ENCODE measurements at places on chromosomes 3 and 15.
A peak's percentile ranks its signal among the peaks of the same experiment; 100 is the strongest.

- DNase-seq: no peak
Observed at GRCh38 chr15:41634072-41634626, 26.1 kb upstream of the MGA start.

DNA sequence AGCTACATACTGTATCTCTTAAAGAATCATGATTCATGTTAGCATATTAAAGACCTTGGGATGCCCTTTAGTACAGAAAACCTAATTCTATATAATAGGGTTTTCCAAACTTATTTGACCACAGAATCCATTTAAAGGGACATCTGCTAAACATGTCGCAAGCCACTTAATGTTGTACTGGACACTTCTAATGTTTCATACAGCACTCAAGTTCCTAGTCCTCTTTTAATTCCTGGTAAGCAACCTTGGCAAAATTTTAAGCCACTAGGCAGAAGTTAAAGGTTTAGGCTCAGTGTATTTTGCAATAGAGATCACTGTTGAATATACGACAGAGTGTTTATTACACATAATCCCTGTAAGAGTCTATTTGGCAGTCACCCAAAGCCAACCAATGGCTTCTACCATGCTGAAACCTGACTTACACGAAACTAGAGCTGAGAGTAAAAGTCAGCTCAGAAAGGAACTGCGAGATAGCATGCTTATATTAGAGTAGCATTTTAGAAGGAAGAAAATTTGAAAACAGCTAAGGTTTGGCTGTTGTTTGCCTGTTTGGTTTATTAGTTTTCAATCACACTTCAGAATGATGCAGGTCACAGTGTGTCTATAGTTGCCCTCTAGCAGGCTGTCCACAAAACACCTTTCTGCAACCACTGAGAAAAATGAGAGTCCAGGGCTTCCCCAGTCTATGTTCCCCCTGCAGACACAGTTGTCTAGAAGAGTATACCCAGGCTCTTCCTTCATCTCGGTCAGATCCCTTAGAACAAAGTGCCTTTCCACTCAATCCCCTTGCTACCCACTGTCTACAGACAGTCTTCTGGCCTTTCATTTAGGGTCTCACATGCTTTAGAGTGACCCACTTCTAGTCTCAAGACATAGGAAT is 104.4 kb downstream of the FMN1 start:
- DNase-seq: no peak

- DNase-seq: no peak
Observed at GRCh38 chr15:31273258-31273941, 53.2 kb upstream of the KLF13 start.

DNA sequence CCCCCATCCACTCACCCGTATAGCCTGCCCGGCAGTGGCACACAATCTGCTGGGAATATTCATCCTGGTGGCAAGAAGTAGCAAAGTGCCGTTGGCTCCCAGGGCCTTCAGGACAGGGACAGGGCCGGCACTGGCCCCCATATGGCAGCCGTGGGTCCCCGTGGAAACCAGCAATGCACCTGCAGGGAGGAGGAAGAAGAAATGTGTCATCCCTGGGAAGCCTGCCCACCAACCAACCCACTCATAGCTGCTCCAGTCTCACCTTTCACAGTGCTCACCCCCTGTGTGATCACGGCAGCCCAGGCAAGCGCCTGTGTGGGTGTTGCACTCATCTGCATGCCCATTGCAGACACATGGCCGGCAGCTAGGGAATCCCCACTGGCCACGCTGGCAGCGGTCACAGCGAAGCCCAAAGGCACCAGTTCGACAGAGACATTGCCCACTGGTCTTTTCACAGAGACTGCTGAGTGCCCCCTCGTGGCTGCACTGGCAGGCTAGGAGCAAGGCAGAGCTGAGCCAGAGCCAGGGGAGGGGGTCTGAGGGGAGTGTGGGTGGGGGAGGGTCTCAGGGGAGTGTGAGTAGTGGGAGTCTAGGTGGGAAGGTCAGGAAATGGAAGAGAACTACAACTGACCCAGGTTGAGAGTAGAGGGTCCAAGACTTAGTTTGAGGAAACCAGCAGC is 4.5 kb upstream of the USP19 start:
- DNase-seq: no peak

GRCh38 chr3:49872801-49873281 is 3.1 kb upstream of the CAMKV start:
- DNase-seq: no peak

GRCh38 chr3:122794483-122794778 is 438 bp upstream of the SLC49A4 start:
- DNase-seq: no peak

DNA sequence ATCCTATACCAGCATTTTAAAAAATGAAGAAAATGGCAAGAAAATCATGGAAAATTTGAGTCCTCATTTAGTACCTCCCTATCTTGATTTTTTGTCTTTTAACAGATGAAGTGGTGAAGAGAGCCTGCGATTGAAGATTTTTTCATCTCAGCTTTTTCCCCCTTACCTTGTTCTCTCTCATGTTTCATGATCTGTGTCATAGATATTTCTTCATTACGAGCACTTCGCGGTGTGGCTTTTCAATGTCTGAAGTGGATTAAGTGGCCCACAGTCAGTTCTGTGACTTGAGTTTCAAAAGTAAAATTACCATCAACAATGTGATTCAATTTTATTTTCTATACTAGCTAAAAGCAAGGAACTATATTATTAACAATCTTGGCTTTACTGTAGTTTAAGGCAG is 147.2 kb downstream of the FNDC3B start:
- no peak for DNase-seq

DNA sequence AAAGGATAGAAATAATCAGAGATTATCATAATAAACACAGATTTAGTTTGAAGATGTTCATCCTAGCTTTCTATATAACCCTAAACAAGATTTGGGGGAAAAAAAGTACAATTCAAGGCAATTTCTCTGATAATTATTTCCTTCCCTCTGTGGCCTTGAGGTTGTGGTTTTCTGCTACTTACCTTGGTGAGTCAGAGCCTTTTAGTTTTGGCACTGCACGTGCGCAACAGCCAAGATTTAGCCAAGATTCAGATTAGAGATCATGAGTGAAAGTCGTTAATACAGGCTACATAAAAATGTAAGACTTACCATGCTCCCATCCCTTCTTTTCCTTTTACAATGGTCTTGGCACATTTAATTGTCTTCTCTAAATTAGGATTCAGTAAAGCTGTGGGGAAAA is 6.7 kb downstream of the LYZL4 start:
- no peak for DNase-seq

DNA sequence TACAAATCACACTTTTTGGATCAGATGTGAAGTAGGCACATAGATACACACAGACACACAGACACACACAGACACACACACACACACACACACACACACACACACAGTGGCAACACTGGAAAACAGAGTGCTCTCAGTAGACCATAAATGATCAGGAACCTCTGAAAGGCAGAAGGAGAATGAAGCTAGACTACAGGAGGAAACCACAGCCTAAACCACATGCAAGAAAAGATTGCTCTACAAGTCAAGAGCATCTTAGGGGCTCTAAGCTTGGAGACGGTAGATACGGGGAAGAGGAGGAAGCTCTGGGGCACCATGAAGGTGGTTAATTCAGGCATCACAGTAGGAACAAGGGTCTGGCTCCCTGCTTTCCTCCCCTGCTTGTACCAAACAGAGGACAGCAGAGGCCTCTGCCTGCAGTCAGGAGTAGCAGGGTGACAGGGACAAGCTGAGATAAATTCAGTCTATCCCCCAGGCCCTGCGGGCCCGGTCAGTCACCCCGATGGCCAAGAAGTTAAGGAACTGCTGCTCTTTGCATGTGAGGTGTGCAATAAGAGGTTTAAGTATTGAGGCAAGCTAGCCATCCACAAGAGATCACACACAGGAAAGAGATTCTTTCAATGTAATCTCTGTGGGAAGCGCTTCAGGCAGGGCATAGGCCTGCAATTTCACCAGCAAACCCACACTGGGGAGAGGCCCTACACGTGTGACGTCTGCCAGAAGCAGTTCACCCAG is 23.5 kb upstream of the ARPIN start:
- no peak for DNase-seq

- DNase-seq: no peak
Observed at GRCh38 chr3:7238565-7239295, 377.8 kb downstream of the GRM7 start.

- no peak for DNase-seq
Observed at GRCh38 chr3:161770484-161771386, 274.1 kb downstream of the OTOL1 start.

- no peak for DNase-seq
Observed at GRCh38 chr3:122623031-122623829, 45.8 kb downstream of the PARP15 start.

DNA sequence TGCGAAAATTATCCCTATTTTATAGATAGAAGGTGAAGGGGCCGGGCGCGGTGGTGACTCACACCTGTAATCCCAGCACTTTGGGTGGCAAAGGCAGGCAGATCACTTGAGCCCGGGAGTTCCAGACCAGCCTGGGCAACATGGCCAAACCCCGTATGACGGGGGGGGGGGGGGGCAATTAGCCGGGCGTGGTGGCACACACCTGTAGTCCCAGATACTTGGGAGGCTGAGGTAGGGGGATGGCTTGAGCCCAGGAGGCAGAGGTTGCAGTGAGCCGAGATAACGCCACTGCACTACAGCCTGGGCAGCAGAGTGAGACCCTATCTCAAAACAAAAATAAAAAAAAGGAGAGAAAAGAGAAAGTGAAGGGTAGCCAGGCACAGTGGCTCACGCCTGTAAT is 1.4 kb downstream of the AAGAB start:
- no peak for DNase-seq

GRCh38 chr15:79675982-79676381 is 220.8 kb downstream of the MTHFS start:
- no peak for DNase-seq

DNA sequence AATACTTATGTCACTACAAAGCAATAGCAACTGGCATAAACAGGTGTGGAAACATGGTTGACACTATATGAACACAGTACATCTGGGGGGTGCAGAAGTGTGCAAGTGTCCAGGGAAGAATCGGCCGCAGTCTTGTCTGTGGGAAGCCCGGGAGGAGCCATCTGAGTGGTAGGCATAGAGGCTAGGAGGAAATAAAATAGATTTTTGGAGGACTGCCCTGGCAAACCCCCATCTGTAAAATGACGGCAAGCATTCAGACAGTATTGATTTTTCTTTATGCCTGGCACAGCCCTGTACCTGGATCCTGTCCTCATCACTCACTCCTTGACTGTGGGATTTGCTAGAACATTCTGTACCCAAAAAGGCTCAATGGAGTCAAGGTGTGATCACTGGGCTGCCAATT is 31.3 kb downstream of the THSD4 start:
- no peak for DNase-seq

- DNase-seq: no peak
Observed at GRCh38 chr3:66638717-66639116, 137.9 kb upstream of the LRIG1 start.

GRCh38 chr3:176776622-176777175 is 420.6 kb downstream of the TBL1XR1 start:
- DNase-seq: no peak

DNA sequence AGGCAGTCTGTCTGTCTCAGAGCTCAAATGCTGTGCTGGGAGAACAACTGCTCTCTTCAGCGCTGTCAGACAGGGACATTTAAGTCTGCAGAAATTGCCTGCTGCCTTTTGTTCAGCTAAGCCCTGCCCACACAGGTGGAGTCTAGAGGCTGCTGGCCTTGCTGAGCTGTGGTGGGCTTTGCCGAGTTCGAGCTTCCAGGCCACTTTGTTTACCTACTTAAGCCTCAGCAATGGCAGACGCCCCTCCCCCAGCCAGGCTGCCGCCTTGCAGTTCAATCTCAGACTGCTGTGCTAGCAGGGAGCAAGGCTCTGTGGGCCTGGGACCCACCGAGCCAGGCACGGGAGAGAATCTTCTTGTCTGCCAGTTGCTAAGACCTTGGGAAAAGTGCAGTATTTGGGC is 25.0 kb upstream of the RPP14 start:
- DNase-seq: no peak

- DNase-seq: no peak
Observed at GRCh38 chr15:34855413-34855812, 60.1 kb upstream of the ACTC1 start.

DNA sequence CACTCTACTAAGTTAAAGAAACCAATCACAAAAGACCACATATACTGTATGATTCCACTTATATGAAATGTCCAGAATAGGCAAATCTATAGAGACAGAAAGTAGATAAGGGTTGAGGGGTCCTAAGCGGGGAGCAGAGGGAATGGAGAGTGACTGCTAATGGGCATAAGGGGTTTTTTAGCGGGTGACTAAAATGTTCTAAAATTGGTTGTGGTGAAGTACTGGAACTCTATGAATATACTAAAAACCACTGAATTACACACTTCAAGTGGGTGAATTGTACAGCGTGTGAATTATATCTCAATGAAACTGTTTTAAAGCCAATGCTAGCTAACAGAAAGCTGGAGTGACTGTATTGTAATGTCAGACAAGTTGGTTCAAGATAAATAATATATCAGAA is 33.3 kb downstream of the KPNA1 start:
- DNase-seq: no peak

DNA sequence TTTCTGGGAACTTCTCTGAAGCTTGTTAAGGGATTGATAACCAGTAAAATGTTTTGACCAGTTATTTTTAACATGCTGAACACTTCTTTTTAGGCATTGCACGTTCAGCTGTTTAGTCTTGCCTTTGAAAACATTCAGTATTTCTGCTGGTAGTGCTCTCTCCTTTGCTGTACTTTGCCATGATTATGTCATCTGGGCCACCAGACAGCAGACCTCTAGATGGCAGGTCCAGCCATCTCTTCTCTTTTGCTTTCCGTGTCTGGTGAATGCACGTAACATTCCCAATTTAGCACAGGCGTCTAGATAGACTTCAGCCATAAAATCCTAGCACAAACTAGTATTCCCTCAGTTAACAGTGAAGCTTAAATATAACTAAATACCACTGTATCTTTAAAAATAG is 57.8 kb downstream of the RAB7A start:
- DNase-seq: no peak

DNA sequence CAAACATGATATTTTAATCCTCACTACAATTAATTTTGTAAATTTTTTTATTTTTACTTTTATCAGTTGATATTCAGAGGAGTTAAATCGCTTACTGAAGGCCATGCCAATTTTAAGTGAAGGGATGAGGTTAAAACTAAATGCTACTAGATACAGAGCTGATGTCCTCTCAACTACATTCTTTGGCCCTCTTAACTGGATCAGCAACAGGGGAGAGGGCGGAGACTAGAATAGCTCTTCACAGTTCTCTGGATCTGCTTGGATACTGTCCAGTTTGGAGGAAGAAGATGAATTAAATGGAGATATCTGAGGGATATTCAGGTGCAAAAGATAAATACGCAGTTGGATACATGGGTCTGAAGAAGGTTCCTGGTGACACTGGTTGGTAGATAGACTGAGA is 85.6 kb upstream of the LYSMD4 start:
- no peak for DNase-seq

- DNase-seq: peak; percentile 52
Observed at GRCh38 chr15:72312605-72313447, 7.1 kb downstream of the CELF6 start.

GRCh38 chr3:5485427-5485826 is 297.9 kb downstream of the EDEM1 start:
- DNase-seq: no peak

GRCh38 chr15:33150971-33151370 is 43.5 kb downstream of the FMN1 start:
- DNase-seq: no peak

- DNase-seq: no peak
Observed at GRCh38 chr3:115699706-115700105, 76.4 kb downstream of the GAP43 start.
